ENCODE measurements at places on chromosomes 4 and X.

DNA sequence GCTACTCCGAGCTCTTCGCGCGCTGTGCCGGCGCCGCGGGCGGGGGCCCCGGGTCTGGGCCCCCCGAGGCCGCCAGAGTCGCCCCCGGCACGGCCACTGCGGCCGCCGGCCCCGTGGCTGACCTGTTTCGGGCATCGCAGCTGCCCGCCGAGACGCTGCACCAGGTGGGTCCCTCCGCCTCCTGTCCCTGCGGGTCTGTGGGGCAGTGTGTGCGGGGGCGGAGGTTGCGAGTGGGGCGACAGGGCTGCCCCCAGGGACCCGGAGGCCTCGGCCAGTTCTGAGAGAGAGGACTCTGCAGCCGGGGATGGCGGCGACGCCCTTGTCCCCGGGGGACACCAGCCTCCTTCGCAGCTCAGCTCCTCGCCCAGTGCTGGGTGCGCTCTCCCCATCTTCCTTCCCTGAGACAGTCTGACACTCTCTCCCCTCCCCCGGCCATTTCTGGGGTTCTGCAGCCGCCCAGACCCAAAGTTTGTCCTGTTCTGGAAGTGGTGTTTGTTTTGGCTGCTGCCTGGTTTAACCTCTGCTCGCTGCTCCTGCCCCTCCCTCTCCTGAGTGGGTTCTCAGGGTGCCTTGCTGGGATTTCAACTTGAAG is 609 bp downstream of the REPS2 start:
- DNase-seq, result no peak

GRCh38 chrX:56505866-56506265 is 57.6 kb upstream of the UBQLN2 start:
- no peak for DNase-seq

DNA sequence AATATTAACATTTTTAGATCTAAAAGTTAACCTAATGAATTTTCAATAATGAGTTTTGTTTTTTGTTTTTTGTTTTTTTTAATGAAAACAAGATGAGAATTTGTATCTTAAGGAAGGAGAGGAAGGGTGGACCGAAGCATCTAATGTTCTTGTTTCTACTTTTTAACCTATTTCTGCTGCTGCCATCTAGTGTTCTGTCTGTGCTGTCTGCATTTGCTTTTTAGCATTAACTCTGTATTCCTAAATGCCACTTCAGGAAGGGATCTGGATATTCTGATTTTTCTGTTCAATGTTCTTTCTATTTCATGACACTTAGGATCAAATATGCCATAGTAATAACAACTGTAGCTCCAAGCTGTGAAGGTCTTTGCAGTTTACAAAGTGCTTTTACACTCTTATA is 161.7 kb downstream of the BRWD3 start:
- DNase-seq, result no peak

DNA sequence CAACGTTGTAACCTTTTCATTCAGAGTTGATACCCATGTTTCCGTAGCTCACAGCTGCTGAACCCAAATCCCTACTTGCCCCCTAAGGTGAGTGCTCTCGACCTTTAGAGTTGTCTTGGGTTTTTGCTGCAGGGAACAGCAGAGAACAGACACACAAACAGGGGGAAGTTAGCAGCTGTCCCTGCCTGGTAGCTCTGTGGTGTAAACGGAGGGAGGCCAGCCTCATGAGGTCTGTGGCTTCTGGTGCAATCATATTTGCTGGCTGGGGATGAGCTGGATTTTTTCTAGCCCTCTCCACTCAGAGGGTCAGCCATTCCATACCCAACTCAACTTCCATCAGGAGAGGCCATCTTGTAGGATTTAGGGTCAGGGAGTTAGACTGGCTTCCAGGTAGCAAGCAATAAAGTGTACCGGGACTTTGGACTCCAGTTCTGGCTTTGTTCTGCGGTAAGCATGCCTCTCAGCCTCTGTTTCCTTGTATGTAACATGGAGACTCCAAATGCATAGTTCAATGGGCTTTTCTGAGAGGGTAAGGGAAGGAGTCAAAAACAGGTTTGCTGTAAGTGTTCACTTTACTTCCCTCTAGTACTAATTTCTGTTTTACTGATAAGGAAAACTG is 218.9 kb downstream of the MID1IP1 start:
- no peak for DNase-seq

GRCh38 chr4:32226204-32226603 is 1506.0 kb downstream of the PCDH7 start:
- no peak for DNase-seq

- DNase-seq, result no peak
Observed at GRCh38 chr4:121697564-121697963, 784 bp upstream of the ANXA5 start.

DNA sequence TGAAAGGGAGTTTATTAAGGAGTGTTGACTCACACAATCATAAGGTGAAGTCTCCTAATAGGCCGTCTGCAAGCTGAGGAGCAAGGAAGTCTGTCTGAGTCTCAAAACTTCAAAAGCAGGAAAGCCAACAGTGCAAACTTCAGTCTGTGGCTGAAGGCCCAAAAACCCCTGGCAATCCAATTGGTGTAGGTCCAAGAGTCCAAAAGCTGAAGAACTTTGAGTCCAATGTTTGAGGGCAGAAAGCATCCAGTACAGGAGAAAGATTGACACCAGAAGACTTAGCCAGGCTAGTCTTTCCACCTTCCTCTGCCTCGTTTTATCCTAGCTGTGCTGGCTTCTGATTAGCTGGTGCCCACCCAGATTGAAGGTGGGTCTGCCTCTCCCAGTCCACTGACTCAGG is 535.2 kb downstream of the ARAP2 start:
- DNase-seq, result no peak

- no peak for DNase-seq
Observed at GRCh38 chr4:62898115-62898514, 1511.1 kb downstream of the TECRL start.

GRCh38 chrX:23008431-23009099 is 8.8 kb downstream of the DDX53 start:
- DNase-seq, result no peak

GRCh38 chr4:177596035-177596434 is 153.8 kb upstream of the AGA start:
- no peak for DNase-seq

DNA sequence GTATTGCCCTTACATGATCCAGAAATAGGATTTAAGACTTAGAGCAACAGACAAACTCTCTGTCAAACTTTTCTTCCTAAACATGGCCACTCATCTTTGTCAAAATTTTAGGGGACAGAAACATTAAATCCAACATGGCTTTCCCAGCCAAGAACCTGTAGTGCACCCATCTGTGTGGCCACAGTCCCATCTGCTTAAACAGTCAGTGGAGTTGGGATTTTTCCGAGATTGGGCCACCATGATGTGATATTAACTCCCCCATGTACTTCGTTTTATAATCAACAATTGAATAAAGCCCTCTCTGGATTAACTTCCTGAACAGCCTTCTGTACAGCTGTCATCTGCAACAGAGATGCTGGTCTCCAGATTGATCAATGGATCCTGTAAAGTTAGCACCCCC is 28.9 kb downstream of the TMEM144 start:
- no peak for DNase-seq

GRCh38 chr4:141240671-141241070 is 20.0 kb downstream of the ZNF330 start:
- DNase-seq, result no peak

- no peak for DNase-seq
Observed at GRCh38 chr4:36142504-36142903, 101.8 kb downstream of the ARAP2 start.

DNA sequence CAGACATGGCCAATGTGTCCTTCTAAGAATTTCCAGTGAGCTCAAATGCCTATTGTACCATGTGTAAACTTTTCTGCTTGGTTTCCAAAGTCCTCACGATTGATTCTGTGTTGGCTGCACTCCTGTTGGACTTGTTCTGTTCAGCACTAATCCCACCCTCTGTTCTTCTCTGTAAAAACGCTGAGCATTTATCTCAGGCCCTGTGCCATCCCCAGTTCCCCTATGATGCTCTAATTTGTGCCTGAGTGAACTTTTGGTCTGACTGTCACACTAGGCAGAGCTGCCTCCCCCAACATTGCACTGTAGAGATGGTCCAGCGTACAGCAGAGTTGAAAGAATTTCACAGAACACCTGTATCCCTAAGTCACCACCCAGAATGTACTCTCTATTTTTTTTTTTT is 76.1 kb upstream of the STS start:
- DNase-seq, result no peak

- no peak for DNase-seq
Observed at GRCh38 chr4:19213388-19213787, 1038.3 kb upstream of the SLIT2 start.

- DNase-seq, result no peak
Observed at GRCh38 chr4:40180356-40180755, 16.5 kb upstream of the RHOH start.

- no peak for DNase-seq
Observed at GRCh38 chrX:106168107-106168506, at the start of gene PWWP3B. Gene PWWP3B (plus strand): TSS chrX:106168305. CDS start chrX:106205433, 37,128 bp downstream.

DNA sequence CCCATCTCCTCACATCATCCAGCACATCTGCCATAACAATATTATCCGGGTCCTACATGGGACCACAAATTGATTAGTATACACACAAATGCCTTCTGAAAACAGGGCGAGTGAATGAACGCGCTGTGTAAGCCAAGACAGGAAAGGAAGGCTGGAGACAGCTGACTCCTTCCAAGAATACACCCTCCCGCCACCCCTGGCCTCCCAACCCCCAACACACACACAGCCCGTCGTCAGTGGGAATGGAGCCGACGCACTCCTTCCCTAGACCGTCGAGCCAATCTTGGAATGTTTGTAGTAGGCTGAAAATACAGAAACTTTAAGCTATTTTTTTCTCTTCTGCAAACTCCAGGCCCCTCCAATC is 319 bp upstream of the MAGEH1 start:
- no peak for DNase-seq

All from HuH-7 (cell line).